ENCODE measurements at places on chromosomes 2 and 18.

GRCh38 chr2:4551691-4552474 is 848.5 kb downstream of the DCDC2C start:
- no peak for DNase-seq

DNA sequence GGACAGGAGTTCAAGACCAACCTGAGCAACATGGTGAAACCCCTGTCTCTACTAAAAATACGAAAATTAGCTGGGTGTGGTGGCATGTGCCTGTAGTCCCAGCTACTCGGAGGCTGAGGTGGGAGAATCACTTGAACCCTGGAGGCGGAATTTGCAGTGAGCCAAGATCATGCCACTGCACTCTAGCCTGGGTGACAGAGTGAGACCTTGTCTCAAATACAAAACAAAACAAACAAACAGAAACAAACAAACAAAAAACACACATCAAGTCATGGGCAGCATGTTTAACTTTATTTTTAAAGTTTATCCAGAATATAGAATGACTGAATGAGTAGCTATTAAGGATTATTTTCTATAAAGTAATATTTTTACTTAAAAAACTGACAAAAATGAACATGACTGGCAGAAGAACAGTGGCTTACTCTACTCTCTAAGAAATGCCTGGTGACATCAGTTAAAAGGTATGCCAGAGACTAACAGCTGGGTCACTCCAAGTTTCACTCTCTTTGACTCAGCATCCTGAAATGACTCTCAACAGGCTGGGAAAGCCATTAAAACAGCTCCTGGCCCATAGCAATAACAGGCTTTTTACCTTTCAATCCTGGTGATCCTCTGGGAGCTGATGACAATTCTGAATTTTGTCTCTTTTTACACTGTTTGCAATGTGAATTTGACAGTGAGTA is 281.6 kb upstream of the STON1 start:
- no peak for DNase-seq

- no peak for DNase-seq
Measured at GRCh38 chr2:64213532-64214275, 69.5 kb upstream of the PELI1 start.

- DNase-seq = no peak
Measured at GRCh38 chr2:26387189-26387588, 14.5 kb upstream of the DRC1 start.

- no peak for DNase-seq
Measured at GRCh38 chr18:59957957-59958356, 58.2 kb downstream of the PMAIP1 start.

DNA sequence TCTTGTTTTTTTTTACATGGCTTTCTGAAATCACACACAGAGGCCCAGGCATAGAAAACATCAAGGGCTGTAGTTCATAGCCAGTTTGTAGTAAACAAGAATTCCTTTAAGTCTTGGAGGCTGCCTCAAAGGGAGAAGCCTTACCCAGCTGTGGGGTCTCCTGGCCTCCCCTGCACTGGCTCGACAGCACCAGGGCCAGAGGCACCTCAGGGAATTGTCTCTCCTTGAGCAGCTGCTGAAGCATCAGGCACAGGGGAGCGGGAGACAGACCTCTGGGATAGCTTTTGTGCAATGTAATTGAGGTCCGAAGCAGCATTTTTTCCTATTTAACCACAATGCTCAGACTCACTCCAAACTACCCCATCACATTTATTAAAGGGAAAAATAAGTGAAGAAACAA is 209.1 kb downstream of the HRH4 start:
- no peak for DNase-seq

DNA sequence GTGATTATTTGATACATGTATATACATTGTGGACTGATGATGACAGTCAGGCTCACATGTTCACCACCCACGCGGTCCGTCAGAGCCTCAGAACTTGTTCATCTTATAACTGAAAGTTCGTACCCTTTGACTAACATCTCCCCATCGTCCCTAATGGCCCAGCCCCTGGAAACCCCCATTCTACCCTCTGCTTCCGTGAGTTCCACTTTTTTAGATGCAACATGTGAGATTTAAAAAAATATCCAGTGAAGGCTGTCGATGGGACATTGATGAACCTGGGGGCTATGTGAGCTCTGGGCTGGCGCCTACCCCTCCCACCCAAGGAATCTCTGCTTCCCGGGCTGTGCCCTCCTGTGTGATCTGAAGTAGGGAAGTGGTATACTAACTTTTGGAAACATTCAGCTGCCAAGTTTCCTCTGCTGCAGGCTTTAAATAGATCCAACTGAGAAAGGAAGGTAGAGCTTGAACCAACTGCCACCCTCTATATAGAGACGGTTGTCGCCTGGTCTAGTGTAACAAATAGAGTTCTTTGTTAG is 163.8 kb downstream of the FAM210A start:
- DNase-seq = peak; percentile 62

DNA sequence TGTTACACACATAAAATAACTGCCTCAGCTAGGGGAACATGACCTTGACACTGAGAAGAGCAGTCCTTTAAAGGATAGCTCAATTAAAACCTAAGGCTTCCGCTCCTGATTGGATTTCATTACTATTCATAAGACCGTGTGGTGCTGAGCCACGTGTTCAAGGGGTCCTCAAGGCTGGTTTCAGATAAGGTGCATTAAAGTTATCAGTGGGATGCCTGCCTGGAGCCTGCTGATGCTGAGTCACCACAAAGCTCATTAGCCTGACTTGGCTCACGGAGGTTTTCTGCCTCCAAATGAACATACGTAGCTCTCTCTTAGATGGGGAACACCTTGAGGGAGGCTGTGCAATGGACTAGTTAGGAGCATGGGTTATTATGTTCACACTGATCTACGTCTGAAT is 518.9 kb downstream of the TDRD15 start:
- no peak for DNase-seq

GRCh38 chr2:3151153-3151918 is 226.3 kb downstream of the EIPR1 start:
- DNase-seq = no peak

DNA sequence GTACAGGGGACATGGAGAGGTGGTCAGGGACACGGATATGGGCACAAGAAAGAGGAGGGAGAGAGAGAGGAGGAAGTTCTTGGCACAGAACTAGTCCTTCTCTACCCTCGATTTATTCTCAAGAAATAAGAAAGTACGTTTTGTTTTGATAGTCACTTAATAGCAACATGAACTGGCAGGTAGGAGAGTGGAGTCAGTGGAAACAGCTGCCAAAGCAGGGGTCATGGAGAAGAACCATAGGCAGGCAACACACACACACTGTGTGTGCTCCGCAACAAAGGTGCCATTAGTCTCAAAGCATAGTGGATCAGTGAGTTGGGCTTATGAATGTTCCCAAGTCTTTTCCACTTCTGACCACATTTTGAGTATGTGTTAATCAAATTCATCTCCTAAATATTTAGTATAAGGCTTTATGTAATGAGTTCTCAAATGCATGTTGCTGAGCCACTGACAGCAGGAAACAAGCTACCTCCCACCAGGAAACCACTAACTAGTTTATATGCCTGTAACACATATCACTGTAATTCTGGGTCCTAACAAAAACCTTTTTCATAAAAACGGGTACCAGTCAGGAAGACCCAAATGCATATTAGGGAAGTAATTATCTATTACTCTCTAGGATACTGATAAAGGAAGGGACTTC is 41.1 kb downstream of the IWS1 start:
- DNase-seq = no peak

- peak; percentile 42 for DNase-seq
Measured at GRCh38 chr2:106085181-106085940, 108.7 kb downstream of the UXS1 start.

DNA sequence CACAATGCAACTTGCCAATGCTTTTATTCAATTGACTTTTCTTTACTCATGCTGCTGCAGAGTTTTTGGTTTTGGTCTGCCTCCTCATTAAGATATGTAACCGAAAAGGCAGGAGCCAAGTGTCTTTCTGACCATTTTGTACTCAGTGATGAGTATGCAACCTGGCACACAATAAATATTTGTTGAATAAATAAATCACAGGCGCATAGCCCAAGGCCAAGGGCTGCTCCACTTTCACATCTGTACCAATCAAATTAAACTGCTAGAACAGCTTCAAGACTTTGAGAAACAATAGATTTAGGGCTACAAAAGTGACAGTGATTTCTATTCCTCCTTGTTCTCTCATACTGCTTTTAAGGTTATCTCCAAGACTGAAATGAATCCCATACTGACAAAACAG is 828.2 kb downstream of the RNF144A start:
- DNase-seq = no peak
